ENCODE measurements at places on chromosomes 5 and 9. TPM values are rescaled to one million over a fixed set of nuclear protein-coding genes. Genes with fewer than 3 reads are reported as not detected.

GRCh38 chr5:133825631-133826289 lies 142.7 kb downstream of the C5orf15 start:
- no peak for DNase-seq

DNA sequence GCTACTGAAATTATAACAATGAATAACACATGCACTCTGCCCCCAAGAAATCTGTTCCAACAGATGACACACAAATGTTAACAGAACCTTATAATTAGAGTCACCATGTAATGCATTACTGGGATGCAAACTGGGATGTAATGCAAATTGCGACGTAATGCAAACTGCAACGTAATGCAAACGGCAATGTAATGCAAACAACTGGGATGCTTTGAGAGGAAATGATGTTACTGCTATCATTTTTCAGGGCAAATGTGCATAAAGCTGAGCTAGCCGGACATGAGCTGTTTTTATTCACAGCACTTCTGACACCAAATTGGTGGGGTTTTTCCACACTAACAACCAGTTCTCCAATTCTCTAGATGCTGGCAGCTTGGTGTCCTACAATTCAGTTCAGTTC lies 117.2 kb downstream of the ADAMTS16 start:
- DNase-seq, result no peak

DNA sequence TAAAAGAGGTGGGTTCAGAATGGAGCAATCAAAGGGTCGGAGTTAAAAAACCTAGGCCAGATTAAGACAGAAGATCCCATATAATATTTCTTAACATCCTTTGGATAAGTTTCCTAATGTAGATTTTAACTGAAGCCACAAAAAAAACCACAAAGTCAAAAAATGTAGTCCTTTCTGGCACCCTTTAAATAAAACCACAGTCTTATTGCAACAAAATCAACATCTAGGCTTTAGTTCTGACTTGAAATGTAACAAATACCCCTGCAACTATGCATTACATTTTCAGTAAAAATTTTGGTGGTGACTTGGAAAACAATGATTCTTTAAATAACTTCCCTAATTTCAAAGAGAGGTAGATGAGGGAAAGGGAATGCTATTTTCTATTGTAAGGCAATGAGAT lies 109.2 kb downstream of the PSAT1 start:
- DNase-seq, result no peak

Gene OBP2B
- not detected for total RNA-seq

Gene UGT3A2
- total RNA-seq, result 26.8 TPM

DNA sequence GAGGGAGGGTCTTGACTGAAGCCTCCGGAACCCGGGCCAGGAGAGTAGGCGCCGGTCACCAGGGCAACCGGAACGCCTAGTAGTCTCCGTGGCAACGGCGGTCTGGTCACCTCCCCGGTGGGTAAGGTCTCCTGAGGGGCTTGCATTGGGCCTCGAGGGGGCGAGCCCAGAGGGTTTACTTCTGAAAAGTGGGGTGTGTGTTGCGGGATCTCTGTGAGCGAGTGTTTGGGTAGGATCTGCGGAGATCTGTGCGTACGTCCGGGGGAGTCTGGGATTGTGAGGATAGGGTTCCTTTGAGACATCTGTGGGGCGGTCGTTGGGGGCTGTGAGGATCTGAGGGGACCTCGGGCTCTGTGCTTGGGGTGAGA lies at the start of gene FAM221B:
Gene FAM221B, minus strand, starts transcription at position 17 of the 368 bp plus-strand sequence. CDS start 2,571 bp downstream, outside the sequence.
- peak; percentile 84 for DNase-seq

GRCh38 chr5:130110328-130110727 lies 206.1 kb downstream of the CHSY3 start:
- no peak for DNase-seq

DNA sequence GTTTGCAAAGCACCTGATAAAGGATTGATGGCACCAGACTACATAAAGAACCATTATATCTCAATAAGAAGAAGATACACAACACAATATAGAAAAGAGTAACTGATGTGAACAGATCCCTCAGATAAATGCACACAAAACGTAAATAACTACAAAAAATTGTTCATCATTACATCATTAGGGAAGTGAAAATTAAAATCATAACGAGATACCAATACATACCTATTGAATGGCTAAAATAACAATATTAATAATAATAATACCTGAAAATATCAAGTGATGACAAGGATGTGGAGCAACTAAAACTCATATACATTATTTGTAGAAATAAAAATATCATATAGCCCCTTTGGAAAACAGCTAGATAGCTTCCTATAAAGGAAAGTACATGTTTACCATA lies 469.5 kb downstream of the DMRTA1 start:
- DNase-seq, result no peak

Gene FLT4
- 7.4 TPM for total RNA-seq

Gene CER1
- 2,562 TPM for total RNA-seq

GRCh38 chr9:72476617-72477437 lies 44.6 kb upstream of the TMC1 start:
- peak; percentile 68 for DNase-seq

- no peak for DNase-seq
Measured at GRCh38 chr5:8213701-8214240, 344.8 kb downstream of the MTRR start.

DNA sequence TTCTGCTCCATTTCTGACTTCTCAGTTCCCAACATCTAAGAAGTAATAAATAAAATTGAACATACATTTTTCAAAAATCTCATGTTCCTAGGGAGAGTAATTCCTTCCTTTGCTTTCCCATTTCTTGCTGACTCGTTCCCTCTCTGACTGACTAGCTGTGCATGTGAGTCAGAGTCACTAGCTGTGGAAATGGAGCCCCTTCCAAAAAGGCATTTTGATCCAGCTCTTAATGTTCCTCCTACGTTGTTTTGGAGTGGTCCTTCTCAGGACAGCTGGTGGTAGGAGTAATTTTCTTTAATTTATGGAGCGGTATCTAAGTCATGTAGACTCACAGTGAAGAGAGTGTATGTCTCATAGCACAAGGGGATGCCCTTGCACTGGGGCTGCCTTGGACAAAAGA lies 460.2 kb downstream of the GADD45G start:
- DNase-seq, result no peak

Gene TEX48
- not detected for total RNA-seq

Gene ADRA1B
- total RNA-seq, result 0.60 TPM

- DNase-seq, result no peak
Measured at GRCh38 chr5:107820429-107820828, 149.7 kb upstream of the EFNA5 start.

Gene PCDHB6
- total RNA-seq, result 0.66 TPM

DNA sequence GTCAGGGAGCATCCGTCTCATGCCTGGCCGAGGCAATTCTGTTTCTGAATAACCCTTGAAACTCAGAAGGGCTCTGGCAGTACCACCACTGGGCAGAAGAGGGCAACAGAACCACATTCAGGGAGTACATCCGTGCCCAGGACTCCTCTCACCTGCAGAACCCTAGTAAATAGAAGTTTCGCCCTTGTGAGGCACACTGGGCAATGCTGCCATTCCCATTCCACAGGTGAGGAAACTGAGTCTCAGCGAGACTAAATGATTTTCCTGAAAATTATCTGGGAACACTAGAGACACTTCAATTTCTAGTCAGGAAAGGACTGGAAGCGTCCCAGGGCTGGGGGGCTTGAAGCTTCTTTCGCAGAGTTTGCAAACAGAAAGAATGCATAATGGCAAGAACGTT lies 74.7 kb downstream of the FGF1 start:
- peak; percentile 95 for DNase-seq

DNA sequence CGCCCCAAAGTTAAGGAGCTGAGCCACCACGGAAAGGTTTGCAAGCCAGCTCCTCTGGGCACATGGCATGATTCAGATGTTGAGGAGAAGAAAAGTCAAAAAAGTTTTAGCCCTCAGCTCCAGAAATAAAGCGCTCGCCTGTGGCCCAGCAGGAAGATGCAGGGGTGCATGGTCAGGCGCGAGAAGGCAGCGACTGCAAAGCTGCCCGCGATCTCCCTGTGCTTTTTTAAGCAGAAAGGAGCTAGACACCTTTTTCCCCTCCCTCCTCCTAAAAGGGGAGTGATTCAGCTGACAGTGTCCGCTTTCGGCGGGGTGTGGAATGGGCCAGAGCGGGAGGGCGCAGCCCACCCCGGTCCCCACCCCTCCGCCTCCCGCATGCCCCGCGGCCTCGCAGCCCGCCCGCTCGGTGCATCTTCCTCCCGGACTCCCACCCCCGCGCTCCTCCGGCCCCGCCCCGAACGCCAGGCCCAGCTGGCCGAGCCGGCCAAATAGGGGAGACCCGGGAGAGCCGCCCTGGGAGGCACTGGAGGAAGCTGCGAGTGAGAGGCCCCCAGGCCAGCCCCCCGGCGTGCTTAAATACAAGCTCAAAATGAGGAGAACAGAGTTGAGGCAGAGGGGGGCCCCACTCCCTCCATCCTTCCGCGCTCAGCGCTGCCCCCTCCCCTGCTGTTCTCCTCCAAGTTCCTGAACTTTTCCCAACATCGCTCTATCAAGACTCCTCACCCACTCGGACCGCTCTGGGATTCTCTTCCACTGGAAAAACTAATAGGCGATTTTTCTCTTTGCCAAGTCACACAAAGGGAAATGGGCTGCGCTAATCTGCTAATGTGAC lies at the start of gene ADAMTS12:
Gene ADAMTS12, minus strand, starts transcription at position 203 of the 832 bp plus-strand sequence. Its CDS starts 134 bp downstream, at position 69.
- peak; percentile 84 for DNase-seq

DNA sequence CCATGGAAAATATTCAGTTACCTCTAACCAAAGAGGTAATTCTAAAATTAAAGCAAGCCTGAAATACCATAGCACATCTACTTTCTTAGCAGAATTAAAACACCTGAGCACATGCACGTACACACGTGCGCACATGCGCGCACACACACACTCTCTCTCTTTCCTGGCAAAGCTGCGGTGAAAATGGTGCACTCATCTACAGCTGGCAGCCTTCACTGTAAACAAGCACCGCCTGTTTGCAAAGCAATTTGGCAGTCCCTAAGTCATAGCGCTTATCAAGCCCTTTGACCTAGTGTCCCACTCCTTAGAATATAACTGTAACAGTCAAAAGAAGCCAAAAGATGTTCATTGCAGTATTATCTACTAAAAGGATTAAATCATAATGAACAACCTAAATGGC lies 278.7 kb downstream of the DENND1A start:
- DNase-seq, result no peak

- peak; percentile 17 for DNase-seq
Measured at GRCh38 chr9:98136489-98136888, 17.5 kb upstream of the TRIM14 start.

DNA sequence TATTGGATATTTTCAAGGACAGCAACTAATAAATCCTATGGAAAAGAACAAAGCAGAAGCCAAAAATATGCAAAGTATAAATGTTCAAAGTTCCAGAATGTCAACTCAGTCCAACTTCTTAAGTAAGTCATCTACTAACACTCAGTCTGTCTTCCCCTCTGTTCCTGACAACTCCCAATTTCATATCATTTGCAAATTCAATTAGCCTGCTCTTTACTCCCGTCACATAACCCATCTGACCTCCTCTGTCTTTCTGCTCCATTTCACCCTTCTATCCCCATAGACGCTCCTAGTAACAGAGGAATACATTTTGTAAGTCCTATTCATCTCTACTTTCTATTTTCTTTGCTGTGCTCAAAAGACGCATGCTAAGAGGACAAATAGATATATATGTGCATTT lies 659.8 kb upstream of the MEF2C start:
- DNase-seq, result no peak

Gene CKMT2
- 2.3 TPM for total RNA-seq

Gene CDC25C
- 26.9 TPM for total RNA-seq

DNA sequence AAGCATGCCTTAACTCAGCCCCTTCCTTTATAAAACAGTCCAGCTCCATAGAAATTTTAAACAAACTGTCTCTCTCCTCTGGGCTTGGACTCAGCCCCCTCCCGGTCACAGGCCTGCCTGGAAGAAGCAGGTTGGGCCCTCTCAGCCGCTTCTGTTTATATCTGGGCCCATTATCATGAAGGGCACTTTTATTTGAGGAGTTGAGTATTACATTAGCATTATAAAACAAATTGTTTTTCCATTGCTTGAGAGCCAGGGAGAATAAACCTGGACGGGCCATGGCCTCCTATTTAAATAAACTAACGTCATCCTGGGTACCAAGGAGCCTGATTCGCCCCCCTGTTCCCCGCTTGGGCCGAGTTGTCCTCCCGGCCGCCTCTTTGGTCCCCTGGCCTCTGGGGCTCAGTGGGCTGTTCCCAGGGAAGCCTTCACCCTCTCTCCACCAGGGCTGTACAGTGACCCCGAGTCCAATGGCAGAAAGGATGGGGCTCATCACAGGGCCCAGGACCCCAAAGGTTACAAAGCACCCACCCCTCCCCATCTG lies 13.2 kb downstream of the IRX2 start:
- DNase-seq, result no peak

Gene KCNN2
- total RNA-seq, result 4.7 TPM

Gene TSSK1B
- not detected for total RNA-seq

- no peak for DNase-seq
Measured at GRCh38 chr5:60417500-60418181, 282.3 kb downstream of the DEPDC1B start.

Gene ZNF366
- not detected for total RNA-seq

Data from endodermal cell (in vitro differentiated cells).